ENCODE measurements at places on chromosomes 1 and 21.

- no peak for DNase-seq
Measured at GRCh38 chr1:10848109-10848684, 51.8 kb upstream of the CASZ1 start.

GRCh38 chr1:158434741-158435140, 8.7 kb upstream of the OR10K2 start:
- DNase-seq = no peak

DNA sequence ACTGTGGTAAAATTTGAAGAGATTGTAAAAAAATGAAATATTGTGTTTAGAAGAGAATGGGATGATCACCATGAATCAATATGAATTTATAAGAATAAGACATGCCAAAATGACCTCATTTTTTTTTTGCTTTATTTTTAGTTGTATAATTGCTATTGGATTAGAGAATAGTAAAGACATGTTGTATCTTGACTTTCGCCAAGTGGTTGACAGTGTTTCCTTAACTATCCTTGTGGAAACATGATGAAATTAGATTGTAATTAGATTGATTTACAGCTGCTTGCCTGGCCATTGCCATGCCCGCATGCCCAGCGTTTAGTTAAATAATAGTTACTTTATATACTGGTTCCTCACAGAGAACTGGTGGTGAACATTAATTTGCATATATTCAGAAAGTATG, 154.9 kb downstream of the MAGI3 start:
- no peak for DNase-seq

DNA sequence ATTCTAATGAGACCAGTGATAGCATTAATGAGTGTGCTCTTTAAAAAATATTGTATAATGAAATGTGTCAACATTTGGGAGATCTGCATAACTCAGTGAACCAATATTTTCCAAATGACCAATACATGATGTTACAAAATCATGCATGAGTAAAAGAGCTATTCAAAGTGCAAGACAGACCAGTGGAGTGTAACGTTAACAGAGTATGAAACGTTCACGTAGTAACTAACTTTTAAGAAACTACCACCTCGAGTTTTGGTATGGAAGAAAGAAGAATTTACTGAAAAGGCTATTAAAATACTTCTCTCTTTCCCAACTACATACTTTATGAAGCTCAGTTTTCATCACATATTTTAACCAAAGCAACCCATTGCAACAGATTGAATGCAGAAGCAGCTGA, 9.6 kb upstream of the SLC6A9 start:
- no peak for DNase-seq

DNA sequence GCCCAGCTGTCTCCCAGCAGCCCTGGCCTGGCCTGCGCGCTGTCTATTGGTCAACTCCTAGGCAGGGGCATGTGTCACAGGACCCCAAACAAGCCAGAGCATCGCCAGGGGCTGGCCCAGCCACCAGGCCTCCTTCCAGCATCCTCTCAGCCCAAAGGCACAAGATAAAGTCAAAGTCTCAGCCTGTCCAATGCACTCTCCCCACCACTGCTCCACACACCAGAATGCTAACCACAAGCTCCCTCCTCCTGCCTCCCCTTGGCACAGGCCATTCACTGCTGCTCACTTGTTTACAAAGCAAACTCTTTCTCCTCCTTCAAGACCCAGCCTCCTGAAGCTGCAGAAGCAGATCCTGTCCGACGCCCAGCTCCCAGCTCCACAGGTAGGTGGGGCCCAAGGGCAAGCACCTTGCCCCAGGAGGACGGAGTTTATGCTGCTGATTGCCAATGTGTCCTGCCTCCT, 133.4 kb downstream of the DMRTB1 start:
- no peak for DNase-seq

- no peak for DNase-seq
Measured at GRCh38 chr1:217059401-217059800, 336.2 kb upstream of the ESRRG start.

- no peak for DNase-seq
Measured at GRCh38 chr1:163834778-163835177, 513.0 kb downstream of the NUF2 start.

GRCh38 chr1:218344814-218345672, at the start of gene TGFB2:
TSS of gene TGFB2 (plus strand) at chr1:218345336. CDS start at chr1:218346702, 1,366 bp downstream.
- no peak for DNase-seq

DNA sequence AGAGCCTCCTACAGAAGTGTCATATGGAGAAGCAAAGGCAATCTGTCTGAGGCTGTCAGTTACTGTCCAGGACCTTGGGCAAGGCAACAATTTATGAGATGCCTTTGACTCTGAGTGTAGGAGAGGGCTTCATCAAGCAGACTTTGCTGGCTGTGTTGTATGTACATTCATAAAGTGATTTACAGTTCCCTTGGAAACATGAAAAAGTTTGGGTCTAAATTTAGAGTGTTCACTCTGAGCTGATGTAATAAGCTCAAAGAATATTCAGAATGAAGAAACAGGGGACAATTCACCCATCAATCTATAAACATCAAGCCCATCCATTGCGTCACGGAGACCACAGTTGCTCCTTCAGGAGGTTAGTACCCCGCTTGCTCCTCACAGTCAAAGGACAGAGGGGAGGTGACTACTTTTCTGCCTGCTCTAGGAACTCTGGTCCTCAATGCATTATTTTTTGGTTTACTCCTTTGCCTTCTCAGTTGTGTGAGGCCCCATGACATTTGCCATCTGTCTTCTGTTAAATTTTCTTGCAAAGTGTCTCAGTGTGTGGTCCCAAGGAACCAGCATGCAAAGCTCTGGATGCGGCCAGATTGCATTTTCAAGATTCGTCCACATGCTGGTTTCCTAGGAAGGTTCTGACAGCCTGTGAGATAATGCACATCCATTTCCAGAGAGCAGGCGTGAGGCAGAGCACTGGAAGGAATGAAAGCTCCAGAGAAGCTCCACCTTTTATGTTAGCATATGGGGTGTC, 241.1 kb upstream of the KIAA0040 start:
- DNase-seq = no peak

GRCh38 chr1:33001282-33001681, 35.4 kb downstream of the AK2 start:
- DNase-seq = no peak

DNA sequence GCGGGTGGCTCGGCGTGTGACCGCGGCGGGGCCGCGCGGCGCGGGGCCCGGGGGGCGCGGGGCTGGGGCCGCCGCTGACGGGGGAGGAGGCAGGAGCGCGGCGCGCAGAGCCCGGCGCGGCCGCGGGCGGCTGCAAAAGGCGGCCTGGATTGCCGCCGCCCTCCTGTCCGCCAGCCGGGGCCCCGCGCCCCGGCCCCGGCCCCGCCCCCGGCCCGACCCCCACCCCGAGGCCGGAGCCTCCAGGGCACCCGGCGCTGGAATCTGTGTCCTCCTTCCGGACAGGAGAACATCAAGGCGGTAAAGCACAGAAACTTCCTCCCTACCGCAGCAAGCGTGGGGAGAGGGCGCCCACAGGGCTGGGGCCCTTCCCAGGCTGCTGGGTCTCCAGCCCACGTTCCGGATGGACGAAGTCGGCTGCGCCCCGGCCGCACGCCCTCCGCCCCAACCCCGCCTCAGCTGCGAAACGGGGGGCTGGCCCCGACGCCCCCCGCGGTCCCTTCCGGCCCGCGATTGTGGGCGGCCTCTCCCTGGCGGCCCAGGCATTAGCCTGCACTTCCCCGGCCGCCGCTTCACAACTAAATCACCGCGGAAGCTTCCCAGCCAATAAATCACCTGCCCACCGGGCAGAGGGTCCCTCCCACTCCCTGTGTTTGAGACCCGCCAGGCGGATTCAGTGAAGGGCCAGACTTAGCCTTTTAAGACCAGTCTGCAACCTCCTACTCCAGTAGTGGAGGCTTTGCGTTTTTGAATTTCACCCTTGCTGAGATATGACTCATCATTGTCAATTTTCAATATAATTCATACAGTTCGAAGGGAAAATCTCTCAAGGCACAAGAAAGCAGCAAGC, 106.0 kb downstream of the SLC45A1 start:
- DNase-seq = peak; percentile 41

DNA sequence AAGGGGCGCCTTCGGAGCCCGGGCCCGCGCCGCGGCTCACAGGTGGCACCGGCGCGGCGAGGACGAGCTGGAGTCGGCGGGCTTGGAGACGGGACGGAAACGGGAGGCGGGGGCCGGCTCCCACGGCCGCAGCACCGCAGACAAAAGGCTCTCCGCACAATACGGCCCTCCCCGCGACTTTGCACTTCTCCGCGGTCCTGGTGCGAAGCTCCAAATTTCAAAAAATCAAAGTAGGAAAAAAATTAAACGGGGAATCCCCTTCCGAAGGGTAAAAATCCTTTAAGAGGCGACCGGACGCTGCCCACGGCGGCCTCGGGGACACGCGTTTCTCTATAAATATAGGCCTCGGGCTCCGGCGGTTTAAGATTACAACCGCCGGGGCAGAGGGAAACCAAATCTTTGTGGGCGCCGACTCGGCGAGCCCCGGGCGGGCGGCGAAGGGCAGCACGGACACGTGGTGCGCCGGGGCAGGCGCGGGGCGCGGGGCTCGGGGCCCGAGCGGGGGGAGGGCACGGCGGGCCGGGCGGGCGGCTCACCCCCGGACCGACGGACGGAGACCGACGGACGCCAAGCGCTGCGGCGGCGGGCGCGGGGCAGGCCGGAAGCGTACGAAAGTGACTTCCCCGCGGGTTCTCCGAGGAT, 453 bp downstream of the PABPC4 start:
- no peak for DNase-seq

DNA sequence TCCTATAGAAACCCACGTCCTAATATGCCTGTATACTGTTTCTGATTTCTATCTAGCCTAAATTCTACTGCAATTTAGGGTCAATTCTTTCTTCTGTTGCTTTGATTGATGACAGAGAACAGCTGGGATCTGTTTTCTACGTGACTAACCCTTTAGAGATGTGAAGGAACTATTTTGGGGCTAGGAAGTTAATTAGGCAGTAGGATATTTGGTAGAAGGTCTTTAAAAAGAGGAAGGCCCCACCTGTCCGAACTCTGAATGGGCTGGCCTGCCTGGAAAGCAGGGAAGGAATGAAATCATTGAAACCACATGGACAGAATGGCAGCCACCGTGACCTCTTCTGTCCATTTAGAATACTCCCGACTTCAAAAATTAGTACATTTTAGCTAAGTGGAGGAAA, 21.0 kb downstream of the EIF2D start:
- peak; percentile 23 for DNase-seq

GRCh38 chr1:108897865-108898720, 21.3 kb downstream of the GPSM2 start:
- peak; percentile 20 for DNase-seq

- no peak for DNase-seq
Measured at GRCh38 chr1:8193840-8194406, 124.0 kb upstream of the SLC45A1 start.

- DNase-seq = peak; percentile 52
Measured at GRCh38 chr1:37556712-37557196, at the start of gene DNALI1. TSS of gene DNALI1 (plus strand) at chr1:37556940. CDS start at chr1:37556995, 55 bp downstream.

- peak; percentile 53 for DNase-seq
Measured at GRCh38 chr21:38219049-38219628, 37.7 kb upstream of the KCNJ15 start.

DNA sequence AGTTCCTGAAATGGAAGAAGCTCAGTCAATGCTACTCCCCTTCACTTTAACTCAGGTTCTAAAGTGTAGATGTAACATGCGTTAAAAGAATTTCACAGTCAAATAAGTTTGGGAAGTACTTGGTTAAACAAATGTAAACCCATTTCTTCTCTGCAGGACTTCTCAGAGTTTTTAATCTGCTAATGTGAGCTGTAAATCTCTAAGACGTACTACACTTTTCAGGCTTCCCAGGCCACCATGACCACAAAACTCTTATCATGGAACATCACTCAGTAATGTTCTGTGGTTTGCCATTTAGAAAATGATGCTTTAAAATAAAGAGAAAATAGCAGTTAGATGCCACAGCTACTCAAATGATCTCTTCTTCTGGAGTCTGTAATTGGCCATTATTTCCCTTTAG, 104.3 kb downstream of the HHIPL2 start:
- no peak for DNase-seq

- no peak for DNase-seq
Measured at GRCh38 chr1:200706111-200706814, 32.4 kb upstream of the CAMSAP2 start.

DNA sequence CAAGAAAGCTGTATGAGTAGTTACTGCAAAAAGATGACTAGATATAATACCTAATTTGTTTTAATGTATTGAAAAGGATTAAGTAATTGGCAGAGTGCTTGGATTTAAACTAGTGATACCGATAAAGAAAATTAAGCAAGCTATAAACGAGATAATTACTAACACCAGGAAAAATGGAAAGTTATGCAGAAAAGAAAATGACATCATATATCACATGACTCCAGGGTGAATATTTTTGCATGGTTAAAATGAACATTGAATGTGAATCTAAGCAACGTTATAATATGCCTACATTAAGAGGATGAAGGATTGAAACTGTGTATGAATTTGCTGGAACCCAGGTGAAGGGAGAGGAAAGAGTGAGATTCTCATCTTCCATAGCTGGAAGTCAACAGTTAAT, 644.4 kb downstream of the ADGRL2 start:
- no peak for DNase-seq

DNA sequence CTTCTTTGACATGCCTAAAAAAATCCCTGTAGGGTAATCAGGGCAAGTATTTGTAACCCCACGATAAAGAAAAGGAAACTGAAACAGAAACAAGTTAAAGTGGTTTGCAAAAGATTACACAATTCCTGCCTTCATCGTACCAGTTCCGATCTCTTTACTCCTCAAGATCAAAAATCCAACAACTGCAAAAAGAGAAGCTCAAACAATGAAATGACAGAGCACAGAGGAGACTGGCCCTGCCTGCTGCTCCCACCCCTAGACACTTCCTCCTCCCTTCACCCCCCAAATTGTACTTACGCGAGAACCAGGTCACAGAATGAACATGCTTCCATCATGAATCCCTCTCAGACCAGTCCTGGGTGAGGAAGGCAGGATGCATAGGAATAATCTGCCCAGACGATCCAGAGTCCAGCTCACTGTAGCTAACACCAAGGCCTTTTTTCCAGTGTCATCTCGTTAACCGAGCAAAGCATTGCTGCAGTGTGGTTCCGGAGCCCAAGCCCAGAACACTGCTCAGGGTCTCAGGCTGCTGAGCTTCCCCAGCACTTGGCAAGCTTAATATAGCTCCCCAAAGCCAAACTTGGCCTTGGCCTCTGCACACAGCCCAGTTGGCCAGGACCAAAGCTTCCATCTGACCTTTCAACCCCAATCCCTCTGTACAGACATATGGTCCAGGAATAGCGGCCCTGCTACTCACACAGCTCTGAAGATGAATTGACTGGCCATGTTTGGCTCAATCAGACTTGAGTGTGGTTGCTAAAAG, 20.3 kb downstream of the RXRG start:
- no peak for DNase-seq

DNA sequence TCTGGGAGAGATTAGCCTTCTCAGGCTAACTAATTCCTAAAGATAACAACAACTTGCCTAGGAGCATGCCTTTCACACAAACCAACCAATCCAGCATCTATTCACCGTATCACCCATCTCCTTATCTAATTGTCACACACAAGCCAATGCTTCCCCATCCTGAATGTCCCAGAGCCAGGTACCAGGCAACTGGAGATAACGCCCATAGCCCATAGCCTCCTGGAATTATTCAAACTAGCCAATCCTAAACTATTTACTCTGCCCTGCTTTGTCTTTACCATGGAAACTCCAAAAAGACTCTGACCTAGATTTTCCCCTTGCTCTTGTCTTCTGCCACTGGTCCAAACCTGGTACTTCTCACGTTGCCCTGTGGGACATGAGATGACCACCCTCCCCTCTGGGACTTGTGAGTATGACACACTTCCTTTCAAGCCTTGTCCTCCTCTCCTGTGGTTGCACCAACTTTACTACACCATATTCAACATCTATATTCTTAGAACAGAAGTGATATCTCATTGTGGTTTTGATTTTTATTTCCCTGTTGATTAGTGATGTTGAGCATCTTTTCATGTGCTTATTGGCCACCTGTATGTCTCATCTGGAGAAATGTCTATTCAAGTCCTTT, 8.8 kb upstream of the ATG4C start:
- DNase-seq = no peak

GRCh38 chr1:18687273-18687672, 56.6 kb downstream of the PAX7 start:
- DNase-seq = no peak

Measured in fibroblast of skin of left biceps (primary cell).